ENCODE measurements at places on chromosomes 13 and 19. TPM values are rescaled to one million over a fixed set of nuclear protein-coding genes. Genes with fewer than 3 reads are reported as not detected.

- DNase-seq: peak; percentile 86
These were observed 20.2 kb downstream of the BBC3 start for GRCh38 chr19:47210689-47211316.

- no peak for DNase-seq
These were observed 17.1 kb downstream of the ELAVL1 start for GRCh38 chr19:7988307-7988706.

DNA sequence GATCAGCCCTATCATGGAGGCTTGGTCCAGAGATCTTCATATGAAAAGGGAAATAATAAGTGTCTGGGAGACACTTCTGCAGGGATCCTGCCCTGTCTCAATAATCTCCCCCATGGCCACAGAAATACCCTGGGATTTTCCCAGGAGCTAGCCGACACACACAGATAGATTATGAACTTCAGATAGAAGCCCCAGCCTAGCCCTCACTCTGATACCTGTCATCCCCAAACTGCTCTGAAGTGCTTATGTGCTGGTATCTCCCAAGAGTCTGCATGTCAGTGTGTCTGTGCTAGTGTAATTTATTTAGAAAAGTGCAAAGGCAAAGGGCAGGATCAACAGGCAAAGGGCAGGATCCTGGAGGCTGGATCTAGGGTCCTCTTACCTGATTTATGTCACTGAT, 38.7 kb upstream of the ZNF766 start:
- DNase-seq: no peak

DNA sequence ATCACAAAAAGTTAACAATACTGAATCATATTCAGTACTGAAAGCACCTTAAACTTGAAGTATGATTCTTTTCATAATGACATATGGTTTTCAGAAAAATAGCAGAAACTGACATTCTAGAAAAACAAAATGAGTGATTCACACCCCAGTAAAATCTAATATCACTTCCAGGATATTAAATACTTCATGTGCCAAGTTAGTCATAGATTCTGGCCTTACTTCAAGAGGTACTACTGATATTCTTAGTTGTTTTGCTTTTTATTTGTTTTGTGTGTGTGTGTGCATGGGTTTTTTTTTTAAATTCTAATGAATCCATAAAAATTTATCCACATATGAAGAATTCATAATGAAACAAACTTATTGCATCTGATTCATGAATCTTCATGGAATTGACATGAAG, 207.9 kb upstream of the UFM1 start:
- DNase-seq: no peak

- DNase-seq: no peak
These were observed 63.7 kb upstream of the TMTC4 start for GRCh38 chr13:100738176-100738855.

DNA sequence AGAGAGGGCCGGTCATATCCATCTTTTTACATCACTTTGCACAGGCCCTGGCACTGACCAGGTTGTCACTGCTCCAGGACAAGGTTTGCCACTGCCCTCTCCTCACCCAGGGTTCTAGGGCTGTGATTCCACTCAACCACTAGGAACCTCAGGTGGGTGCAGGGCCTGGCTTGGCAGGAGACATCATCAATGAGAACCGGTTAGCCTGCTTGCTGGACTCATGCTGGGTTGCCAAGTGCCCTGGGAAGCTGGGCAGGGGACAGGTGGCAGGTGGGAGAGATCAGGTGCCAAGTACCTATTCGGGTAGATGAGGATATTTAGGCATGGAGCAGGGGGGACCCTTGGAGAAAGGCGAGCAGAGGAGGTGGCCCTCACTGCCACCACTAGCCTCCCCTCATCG, 4.2 kb upstream of the CERS4 start:
- no peak for DNase-seq

DNA sequence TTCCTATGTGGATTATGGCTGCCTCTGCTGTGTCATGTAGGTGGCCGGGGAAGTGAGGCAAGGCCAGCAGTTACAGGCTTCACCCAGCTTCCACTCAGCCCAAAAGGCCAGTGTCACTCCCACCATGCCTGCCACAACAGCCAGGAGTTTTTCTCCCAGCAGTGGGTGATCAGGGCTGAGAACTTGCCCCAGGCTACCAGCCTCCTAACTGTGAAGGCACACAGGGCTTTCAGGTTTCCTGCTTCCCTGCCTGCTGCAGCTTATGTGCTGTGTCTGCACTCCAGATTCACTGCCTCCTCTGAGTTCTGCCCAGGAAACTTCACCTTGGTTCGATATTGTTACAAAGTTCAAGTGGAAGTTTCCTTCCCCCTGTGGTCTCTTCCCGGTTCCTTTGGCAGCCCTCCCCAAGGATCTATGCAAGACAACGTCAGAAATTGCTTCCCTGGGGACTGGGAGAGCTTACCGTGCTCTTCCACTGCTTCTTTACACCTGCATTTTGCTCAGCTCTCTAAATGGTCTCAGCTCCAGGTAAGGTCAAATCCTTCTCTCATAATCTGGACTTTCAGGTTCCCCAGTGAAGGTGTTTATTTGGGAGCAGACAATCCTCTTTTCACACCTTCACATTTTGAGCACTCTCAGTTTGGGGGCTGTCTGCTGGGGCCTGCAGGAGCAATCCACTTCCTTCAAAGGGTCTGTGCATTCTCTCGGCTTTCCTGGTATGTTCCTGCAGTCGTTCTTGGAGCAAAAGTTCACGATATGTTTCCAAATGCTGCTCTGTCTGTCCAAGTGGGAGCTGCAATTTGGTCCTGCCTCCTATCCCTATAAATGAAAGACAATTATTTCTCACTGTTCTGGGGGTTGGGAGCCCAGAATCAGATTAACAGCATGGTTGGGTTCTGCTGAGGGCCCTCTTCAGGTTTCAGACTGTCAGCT, 1730.1 kb upstream of the PRR20A start:
- no peak for DNase-seq

DNA sequence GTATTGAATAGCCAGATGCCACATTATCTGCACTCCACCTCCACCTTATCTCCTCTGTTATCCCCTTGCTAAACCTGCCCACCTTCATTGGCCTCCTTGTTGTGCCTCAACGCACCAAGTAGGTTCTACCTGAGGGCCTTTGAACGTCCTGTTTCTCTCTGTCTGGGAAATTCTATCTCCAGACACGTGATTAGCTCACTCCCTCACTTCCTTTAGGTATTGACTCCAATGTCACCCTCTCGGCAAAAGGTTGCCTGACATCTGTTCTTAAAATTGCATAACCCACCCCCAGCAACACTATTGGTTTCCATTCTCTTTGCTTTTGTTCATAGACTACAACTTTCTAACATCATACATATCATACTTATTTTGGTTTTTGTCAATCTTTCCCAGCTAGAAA, 56.5 kb upstream of the MEDAG start:
- DNase-seq: no peak

DNA sequence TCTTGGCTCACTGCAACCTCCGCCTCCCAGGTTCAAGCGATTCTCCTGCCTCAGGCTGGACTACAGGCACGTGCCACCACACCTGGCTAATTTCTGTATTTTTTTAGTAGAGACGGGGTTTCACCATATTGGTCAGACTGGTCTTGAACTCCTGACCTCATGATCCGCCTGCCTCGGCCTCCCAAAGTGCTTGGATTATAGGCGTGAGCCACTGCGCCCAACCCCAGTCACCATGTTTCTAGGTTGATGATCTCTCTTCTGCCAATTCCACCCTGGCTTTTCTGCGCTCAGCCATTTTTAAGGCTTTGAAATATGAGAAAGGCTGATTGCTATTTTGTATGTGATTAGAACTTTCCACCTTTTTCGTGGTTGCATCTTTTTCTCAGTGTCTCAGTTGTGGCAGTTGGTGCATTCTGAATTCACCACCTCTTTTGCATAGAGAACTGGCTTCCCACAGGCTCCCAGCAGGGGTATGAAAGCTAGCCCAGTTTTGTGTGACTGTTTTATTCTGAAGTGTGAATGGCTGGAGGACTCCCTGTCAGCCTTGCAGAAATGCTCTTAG, 15.5 kb downstream of the CEACAM1 start:
- DNase-seq: no peak

DNA sequence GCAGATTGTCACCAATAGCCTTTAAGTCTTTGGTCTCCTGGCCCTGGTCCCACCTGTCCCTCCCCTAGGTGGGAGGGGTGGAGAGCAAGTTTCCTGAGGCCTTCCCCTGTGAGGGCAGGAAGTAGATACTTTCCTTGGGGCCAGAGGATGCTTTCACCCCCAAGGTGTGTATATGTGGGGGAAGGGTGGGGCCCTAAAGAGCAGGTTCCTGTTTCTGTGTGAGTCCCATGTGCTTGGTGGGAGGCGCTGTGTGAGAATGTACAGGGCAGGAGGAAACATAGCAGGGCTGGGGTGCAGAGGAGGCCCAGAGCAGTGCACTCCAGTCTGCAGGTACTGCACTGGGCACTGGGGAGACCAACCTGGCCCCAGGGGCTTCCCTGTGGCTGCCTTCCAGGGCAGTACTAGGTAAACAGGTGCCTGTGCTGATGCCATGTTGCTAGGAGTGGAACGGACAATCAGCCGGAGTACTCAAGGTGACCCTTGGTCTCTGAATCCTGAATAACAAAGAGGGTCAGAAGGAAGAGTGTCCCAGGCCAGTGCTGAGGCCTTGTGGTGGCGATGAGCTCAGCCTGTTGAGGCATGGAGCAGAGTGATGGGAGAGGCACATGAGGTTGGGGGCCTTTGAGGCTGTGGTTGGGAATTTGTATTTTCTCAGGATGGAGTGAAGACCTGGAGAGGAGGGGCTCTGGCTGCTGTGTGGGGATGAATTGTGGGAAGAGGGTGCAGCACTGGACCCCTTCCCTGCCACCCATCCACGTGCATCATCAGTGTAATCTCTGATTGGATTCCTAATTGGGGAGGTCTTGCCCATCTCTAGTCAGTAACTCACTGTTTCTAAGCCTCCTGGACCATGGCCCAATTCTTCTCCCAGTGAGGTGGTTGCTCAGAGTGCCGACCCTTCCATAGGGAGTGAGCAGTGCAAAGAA, 5.1 kb downstream of the EGLN2 start:
- peak; percentile 11 for DNase-seq

DNA sequence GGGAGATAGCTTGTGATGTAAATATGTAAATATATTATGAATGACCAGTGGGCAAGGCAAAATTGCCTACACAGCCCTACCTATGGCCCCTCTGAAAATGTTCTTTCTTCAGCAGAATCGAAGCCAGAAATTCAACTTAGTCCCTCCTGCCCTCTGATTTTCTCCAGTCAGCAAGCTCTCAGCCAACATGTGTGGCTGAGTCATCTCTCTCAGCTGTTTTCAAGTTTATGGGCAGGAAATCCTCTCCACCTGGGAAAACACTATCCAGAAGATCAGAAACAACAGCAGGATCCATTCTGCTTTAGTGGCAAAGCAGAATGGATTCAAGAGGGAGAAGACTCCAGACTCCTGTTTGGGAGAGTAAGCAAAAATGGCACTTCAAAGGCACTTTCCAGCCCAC, 8.9 kb upstream of the ZNF527 start:
- DNase-seq: peak; percentile 95

DNA sequence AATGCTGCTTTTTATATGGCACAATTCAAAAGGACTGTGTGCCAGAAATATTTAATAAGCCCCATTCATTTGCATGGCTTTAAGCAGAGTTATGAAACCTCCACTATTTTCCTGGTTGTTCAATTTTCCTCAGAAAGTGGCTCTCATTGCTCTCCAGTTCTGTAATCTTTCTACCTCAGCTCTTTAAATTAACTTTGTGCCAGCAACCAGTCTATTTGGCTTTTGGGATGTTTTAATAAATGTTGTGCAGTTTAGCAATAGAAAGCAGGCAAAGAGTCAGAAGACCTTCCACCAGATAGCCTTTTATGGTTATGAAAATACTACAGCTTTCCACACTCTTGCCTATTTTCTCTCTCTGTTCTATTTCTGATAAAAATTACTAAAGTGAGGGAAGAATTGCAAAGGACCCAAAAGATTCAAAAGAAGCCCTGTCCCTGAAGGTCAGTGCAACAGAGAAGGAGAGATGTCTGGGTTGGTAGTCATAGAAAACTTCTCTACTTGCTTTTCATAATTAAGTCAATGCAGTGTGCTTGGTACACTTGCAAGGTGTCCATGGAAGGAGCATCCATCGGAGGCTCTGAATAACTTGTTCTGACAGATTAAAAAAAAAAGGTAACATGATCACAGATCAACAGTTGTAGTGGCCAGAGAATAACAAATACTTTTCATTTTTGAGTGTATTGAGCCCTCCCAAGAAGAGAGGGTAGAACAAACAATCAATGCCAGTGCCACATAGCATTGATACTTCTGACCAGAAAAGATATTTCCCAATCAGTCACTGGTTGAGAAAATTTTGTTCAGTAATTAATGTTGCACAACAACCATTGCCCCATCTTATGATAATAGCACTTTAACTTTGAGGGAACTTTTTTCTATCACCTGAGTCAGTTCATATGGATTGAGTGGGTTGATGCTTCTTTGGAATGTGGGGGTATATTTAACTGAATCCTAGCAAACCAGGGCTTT, 48.4 kb upstream of the SPRY2 start:
- DNase-seq: no peak

Gene TJP3
- total RNA-seq: 0.51 TPM

Gene C19orf18
- not detected for total RNA-seq

Gene CYP4F8
- not detected for total RNA-seq

Gene MEIS3
- total RNA-seq: 0.37 TPM

Gene PSPC1
- 75.9 TPM for total RNA-seq

All from dermis blood vessel endothelial cell (primary cell).